ENCODE measurements at places on chromosomes 16 and 17.

- no peak for DNase-seq
Observed at GRCh38 chr17:47317119-47317518, 6.6 kb upstream of the EFCAB13 start.

DNA sequence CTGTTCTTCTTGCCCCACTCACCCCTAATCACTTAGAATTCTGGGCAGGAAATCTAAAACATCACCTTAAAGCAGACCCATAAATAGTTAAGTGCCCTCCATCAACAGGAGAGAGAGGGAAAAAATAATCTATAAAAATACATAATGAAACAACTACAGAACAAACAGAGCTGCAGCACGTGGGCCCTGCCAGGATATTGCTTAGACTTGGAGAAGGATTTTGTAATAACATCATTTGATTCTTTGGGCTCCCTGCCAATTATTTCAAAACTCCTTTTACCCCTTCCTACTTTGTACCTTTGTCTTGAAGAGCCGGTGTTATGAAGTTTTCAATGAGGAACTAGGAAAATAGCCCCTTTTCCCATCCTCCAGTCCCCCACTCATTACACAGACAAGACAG, 130.6 kb upstream of the TOX3 start:
- DNase-seq = no peak

DNA sequence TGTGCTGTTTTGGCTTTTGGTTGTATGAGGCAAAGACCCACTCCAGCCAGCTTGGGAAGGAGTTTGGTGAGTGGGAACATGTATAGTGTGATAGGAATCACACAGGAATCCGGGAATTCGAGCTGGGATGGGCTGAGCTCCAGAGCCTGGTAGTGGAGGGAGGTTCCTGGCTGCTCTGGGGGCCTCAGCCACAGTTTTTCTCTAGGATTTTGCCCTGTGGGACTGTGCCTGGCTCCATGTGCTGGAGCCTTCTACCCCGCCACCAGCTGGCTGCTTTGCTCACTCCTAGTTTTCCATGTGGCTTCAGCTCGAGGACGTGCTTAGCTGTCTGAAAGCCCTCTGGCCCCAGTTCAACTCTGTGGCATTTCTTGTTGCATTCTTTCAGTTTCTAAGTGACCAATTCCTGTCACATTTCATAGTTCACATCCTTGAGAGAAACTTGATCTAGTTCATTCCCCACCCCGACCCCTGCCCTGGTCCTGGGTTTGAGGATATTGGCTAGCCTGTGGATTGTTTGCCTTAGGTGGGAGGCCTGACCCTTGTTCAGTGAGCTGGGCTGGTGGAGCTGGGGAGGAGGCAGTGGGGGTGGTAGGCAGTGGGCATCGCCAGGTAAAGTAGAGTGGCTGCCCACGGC, 5.0 kb downstream of the SEC14L1 start:
- no peak for DNase-seq

- no peak for DNase-seq
Observed at GRCh38 chr16:31476303-31477219, 4.6 kb downstream of the TGFB1I1 start.

GRCh38 chr16:75011634-75012307, 12.9 kb downstream of the ZNRF1 start:
- DNase-seq = peak; percentile 4

- no peak for DNase-seq
Observed at GRCh38 chr16:69315486-69316311, 4.5 kb downstream of the VPS4A start.

DNA sequence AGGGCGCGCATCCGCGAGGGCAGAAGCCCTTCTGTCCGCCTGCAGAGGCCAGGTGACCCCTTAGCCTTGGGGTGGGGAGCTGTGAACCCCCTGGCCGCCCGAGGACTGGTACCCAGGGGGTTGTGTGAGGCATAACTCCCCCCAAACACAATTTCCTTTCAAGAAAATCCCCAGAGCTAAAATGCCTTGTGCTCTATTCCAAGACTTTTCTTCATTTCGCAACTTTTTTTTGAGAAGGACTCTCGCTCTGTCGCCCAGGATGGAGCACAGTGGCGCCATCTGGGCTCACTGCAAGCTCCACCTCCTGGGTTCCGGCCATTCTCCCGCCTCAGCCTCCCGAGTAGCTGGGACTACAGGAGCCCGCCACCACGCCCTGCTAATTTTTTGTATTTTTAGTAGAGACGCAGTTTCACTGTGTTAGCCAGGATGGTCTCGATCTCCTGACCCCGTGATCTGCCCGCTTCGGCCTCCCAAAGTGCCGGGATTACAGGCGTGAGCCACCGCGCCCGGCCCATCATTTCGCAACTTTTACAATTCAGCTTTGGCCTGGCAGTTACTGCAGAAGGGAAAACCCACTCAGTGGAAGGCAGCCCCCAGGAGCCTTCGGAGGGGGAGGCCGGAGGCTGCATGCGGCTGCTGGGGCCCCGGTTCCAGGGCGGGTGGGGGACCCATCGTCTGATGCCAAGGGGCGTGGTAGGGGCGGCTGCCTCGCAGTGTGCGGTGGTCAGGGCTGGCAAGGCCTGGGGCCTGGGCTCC, 963 bp upstream of the APRT start:
- peak; percentile 40 for DNase-seq

DNA sequence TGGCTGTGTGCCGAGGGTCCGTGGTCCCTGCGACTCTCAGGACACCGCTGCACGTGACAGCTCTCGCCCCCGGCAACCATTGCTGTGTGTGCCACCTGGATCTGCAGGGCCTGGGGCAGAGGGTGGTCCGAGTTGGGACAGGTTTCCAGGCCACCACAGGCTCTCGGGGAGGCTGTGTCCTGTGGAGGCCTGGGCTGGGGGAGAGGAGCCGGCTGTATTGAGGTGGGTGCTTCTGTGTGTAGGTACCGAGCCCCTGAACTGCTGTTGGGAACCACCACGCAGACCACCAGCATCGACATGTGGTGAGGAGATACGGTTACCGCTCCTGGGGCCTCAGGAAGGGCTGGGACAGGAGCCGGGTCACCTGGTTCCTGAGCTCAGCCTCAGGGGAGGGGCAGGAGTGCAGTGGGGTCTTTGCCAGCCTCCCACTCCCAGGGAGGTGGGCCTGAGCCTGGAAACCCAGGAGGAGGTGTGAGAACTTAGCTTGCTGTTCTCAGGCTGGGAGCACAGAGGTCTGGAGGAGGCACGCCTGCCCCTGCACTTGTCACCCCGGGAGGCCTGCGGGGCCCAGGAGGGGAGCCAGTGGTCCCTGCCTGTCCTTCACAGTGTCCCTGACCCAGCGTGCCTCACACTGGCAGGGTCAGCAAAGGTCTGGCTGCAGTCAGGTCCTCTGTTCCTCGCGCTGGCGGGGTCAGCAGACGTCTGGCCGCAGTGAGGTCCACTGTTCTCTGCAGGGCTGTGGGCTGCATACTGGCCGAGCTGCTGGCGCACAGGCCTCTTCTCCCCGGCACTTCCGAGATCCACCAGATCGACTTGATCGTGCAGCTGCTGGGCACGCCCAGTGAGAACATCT, 7.3 kb downstream of the SPATA2L start:
- no peak for DNase-seq

- DNase-seq = peak; percentile 38
Observed at GRCh38 chr17:44105483-44105882, 18.0 kb downstream of the HDAC5 start.

DNA sequence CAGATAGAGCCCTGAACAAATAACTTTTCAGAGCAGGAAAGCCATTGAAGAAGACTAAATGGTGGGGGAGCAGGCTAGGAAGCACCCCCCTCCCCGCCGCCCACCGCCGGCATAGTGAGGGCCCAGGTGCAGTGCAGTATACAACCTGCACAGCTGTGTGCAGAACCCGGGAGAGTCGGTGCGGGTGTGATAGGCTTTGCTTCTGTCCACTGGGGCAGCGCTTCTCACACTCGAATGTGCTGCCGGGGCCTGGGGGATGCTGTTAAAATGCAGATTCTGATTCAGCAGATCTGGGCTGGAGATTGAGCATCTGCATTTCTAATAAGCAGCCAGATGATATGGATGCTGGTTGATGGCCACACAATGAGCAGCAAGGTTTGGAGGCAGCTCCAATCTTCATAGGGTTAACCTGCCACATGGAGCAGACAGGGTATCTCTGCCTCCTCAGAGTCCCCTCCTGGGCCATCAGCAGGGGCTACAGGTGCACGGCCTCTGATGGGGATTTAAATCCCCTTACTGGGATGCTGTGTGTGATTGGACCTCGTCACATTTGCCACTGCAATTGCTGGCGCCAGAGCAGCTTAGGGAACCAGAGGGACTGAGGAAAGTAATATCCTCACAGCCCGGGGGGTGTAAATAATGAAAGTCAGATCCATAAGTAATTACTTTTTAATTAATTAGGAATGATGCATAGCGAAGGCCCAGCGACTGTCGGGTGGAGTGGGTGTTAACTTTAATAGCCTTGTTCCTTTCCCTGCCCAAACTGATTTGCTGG, 172.0 kb upstream of the RPL38 start:
- no peak for DNase-seq

GRCh38 chr16:23207485-23207884, 24.9 kb downstream of the SCNN1G start:
- DNase-seq = peak; percentile 98

- no peak for DNase-seq
Observed at GRCh38 chr16:10969615-10970014, 25.3 kb downstream of the CLEC16A start.

GRCh38 chr16:51821527-51821926, 670.5 kb upstream of the SALL1 start:
- DNase-seq = no peak

DNA sequence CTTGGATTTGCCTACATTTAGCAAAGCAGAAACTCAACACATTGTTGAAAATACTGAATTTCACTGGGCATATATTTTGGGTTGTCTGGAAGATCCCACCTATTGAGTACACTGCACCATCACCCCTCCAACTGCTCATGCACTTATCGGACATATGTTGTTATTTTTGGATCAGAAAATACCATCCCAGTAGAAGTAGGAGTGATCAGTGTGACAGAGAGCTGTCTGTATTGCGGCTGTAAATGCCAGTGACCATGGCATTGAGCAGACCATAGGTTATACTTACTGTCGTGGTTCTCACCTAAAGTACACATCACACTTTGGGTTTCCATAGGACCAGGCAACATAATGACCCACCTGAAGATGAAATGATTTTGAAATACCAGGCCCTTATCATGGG, 264.7 kb downstream of the CDH13 start:
- DNase-seq = no peak

GRCh38 chr17:61322325-61323002, 77.2 kb upstream of the TBX2 start:
- no peak for DNase-seq

DNA sequence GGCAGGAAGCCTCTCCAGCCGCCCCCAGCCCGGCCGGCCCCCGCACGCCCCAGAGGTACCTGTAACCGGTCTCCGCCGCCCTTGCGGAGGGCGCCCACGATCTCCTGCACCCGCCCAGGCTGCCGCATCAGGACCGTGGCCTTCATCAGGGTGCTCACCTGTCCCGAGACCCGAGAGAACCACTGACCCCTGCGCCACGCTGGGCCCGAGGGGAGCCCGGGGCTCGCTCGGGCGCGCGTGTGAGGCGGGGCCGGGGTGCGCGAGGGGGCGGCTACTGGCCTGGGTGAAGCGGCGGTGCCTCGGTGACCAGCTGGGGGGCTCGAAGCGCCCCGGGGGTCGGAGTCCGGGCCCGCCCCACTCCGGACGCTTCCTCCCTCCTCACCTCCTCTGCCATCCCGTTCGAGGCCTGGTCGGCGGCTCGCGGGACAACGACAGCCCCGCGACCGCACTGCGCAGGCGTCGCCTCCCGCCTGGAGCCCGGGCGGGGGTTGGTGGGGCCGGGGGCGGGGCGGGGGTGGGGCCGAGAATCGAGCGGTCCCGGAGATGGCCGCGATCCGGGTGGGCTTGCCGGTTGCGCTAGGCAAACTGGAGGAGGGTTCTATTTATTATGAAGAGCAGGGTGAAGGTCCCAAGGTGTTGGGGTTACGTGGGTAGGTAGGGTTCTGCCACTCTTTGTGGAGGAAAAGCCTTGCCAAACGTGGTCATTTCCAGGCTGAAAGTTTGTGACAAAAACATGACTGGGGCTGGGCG, at the start of gene NT5C3B:
NT5C3B (minus strand) TSS at position 433 of the 750 bp plus-strand sequence; CDS start at position 394, 39 bp downstream.
- peak; percentile 53 for DNase-seq

- no peak for DNase-seq
Observed at GRCh38 chr17:1360975-1361374, 39.0 kb downstream of the YWHAE start.

DNA sequence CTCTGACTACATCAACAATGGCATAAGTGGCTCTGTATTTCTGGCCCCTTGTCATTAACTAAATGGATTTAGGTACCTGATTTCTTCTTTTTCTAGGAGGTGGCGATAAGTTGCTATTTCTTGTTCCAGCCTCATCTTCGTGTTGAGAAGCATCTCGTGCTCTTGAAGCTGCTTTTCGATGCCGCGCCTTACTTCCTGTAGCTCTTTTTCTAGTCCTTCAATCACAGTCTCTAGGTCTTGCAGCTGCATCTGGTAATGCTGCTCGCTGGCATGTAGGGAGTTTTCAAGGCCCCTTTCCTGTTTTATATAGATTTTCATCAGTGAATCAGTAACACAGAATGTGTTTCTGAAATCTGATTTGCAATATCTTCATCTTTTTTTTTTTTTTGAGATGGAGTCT, 5.1 kb downstream of the KRT222 start:
- no peak for DNase-seq

GRCh38 chr17:30064738-30065137, 51.9 kb upstream of the NSRP1 start:
- DNase-seq = no peak

- DNase-seq = no peak
Observed at GRCh38 chr16:47481698-47482374, 20.7 kb downstream of the PHKB start.

DNA sequence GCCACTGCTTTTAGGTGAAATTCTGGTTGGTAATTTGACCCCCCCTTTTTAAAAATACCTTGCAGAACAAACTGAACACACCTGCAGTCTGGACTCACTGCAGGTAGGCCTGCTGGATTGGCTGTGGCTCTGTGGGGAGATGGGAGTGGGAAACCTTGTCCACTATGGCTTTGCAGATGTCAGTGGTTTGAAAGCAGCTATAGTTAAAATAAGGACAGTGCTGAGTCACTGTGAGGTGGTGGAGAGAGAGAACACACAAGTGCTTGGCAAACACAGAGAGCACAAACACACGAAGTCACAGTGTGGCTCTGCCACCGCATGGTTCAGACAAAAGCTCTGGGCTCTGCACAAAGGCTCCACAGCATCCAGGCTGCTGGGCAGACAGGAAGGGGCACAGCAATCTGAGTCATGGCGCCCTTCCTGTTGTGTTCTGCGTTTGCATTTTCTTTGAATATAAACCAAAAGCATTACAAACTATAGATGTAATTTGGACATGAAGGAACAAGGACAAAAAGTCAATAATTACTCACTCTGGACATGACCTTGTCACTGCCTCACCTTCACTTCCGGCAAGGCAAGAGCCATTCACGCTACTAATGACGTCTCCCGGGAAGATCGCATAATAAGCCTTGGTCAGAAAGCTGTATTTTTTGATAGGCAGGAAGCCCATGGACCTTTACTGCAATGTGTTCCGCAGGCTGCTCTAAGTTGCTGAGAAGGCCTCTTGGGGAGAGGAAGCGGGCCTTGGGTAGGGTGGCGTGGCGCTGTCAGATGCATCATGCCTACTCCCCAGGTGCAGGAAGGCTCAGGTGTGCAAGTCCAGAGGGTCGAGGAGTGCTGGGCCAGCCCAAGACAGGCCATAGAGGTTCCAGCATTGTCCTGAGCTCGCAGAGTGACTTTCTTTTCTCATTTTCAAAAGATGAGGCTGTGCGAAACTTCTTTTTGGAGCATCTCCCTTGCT, 60.1 kb upstream of the MED9 start:
- peak; percentile 70 for DNase-seq

- DNase-seq = no peak
Observed at GRCh38 chr16:76038097-76038496, 239.1 kb upstream of the CNTNAP4 start.

- DNase-seq = no peak
Observed at GRCh38 chr16:72112906-72113615, 19.4 kb downstream of the DHX38 start.

GRCh38 chr16:2841606-2842339, 11.7 kb downstream of the ZG16B start:
- no peak for DNase-seq
